NCI-H510A (cell line): ENCODE measurements at places on chromosomes 16 and 17.

GRCh38 chr17:47776330-47777197 lies 43.5 kb downstream of the TBX21 start:
- no peak for DNase-seq

DNA sequence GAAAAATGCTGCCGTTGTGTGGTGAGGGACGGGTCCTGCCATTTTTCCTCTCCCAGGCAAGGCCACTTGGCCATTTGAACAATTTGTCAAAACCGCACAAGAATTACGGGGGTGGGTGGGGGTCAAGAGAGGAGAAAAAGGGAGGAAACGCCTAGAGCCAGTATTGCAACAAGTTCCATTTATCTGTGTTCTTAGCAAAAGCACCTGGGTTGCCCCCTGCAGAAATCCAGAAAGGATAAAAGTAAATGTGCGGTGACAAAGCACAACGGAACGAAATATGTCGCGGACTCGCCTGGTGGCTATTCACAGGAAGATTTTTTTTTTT lies 209.4 kb downstream of the ZFHX3 start:
- DNase-seq, result no peak

DNA sequence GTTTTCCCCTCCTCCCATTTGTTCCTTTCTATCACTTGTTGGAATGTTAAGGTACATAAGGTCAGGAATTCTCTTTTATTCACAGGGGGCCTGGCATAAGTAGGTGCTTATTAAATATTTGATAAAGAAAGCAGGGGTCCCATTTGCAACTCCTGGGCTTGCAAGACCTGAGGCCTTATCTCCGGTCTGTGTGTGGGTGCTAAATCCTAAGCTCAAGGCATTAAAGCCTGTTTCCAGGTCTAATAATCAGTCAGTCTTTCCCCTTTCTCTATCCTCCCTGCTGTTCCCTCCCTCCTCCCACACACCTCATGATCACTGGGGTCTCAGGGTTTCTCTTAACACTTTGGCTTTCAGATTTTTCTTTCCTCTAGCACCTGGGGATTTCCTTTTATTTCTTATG lies 17.1 kb downstream of the NTN1 start:
- no peak for DNase-seq

- no peak for DNase-seq
Observed at GRCh38 chr17:39854909-39855308, 9.2 kb downstream of the IKZF3 start.

- DNase-seq, result peak; percentile 11
Observed at GRCh38 chr17:31598921-31599571, 207.6 kb downstream of the RAB11FIP4 start.

DNA sequence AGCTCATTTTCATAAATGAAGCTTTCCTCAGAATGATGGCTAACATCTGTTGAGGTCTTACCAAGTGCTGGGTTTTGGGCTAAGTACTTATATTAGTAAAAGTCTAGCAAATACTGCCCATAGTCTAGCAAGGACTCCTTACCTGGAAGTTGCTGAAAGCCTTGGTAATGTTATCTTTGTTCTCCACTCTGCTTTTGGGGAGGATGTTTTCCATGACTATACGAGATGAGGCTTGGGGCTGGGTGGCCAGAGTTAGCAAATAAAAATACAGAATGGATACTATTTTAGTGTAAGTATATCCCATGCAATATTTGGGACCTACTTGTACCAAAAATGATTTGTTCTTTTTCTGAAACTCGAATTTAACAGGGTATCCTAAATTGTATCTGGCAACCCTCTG lies 7.7 kb downstream of the CCL18 start:
- no peak for DNase-seq

GRCh38 chr16:82655072-82655714 lies 28.4 kb downstream of the CDH13 start:
- no peak for DNase-seq

GRCh38 chr16:86299882-86300610 lies 210.3 kb upstream of the FOXF1 start:
- no peak for DNase-seq

DNA sequence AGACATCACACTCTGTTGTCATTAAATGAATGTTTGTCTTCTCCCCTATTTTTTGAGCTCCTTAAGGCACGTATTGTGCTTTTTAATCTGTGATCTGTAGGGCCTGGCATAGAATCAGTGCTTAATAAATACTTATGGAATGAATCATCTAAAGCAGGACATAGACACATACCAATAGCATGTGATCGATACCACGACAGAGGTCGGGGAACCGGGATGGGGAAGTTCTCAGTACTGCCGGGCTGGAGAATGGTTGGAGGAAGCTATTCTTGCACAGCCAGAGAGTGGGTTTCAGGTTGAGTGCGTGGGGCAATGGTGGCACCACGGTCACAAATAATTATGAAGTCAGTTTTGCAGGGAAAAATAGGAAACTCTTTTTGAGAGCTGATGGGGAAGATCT lies 26.8 kb downstream of the NLRP1 start:
- no peak for DNase-seq

DNA sequence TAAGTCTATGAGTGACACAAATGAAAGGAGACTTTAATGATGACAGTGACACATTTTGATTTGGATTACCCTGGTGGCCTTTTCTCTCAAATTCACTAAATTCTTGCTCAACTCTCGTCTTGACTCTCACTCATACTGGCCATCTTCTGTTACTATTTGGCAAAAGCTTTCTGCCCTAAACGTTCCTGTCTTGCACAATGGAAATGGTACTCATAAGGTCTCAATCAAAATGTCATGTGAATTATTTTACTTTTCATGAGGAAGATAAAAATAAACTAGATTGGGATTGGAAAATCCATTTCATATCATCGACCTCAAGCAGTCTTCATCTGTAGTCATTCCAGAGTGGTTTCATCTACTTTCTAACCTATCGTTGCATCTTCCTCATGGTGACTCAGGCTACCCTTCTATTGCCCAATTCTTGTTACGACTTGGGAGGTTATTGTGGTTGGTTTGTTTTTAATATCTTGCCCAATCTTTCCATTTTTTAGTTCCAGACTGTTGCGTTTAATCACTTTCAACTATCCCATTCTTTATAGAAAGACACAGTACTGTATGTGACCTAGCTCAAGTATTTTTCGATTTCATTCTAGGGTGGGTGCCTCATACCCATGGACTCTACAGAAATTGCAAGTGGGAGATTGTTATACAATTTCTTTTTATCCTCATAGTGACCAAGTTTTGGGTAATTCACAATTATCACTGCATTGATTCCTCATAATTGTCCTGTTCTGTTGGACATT lies 317.2 kb upstream of the KCNJ16 start:
- DNase-seq, result no peak

- no peak for DNase-seq
Observed at GRCh38 chr16:53991754-53992378, 287.9 kb downstream of the FTO start.

- no peak for DNase-seq
Observed at GRCh38 chr17:64938925-64939474, 19.7 kb upstream of the LRRC37A3 start.

GRCh38 chr16:25134166-25134700 lies 22.7 kb downstream of the LCMT1 start:
- no peak for DNase-seq
